RPMI7951 (cell line): ENCODE measurements at places on chromosomes 12 and 14.

- DNase-seq: no peak
These were observed 8.4 kb upstream of the TUBA1A start for GRCh38 chr12:49197256-49197655.

DNA sequence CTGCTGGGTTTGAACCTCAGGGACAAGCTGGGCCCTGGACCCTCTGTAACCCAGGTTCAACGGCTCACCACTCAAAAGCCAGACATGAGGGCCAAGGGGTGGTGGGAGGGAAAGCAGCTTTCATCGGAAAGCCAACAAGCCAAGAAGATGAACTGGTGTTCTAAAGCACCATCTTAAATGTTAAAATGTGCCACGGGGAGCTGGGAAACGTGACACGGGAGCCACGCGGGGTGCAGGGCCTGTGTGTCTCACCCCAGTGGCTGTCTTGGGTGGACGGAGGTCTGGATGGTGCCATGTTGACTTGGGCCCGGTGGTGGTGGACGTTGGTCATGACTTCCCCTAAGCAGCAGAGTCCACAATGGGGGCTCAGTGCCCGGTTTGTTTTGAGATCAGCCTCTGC lies 97.7 kb upstream of the SFSWAP start:
- DNase-seq: no peak

GRCh38 chr14:35829449-35829848 lies 3.3 kb downstream of the BRMS1L start:
- peak; percentile 6 for DNase-seq

GRCh38 chr14:49050822-49051221 lies 535.4 kb downstream of the RPS29 start:
- no peak for DNase-seq

DNA sequence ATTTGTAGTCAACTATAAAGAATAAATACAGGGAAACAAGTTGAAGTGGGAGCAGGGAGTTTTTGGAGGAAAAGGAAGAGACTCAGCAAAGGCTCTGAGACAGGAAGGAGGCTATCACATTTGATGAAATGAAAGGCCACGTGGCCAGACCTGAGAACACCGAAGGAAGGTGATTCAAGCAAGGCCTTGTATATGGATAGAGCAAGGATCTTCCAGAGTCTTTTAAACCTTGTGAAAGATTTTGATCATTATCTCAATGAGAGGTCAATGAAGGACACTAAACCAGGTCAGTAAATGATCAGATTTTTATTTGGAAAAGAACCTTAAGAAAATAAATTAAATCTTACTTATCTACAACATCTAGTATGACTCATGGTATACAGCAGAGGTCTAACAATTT lies 523.5 kb downstream of the SLC16A7 start:
- no peak for DNase-seq

DNA sequence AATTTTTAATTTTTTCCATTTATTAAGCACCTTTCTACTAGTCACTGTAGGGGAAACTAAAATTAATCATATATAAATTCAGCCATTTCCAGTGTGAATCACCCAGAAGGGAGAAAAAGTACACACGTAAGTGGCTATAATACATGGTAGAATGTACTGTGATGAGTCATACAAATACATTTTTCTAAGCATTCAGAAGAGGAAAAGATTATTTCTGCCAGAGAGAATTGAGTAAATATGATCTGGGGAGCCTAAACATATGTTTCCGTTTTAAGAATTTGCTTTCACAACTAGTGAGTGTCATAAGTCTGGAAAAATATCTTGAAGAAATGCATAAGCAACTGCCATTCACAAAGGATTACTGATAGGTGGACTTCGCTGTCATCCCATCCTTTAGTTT lies 102.8 kb downstream of the TGFB3 start:
- DNase-seq: peak; percentile 32

DNA sequence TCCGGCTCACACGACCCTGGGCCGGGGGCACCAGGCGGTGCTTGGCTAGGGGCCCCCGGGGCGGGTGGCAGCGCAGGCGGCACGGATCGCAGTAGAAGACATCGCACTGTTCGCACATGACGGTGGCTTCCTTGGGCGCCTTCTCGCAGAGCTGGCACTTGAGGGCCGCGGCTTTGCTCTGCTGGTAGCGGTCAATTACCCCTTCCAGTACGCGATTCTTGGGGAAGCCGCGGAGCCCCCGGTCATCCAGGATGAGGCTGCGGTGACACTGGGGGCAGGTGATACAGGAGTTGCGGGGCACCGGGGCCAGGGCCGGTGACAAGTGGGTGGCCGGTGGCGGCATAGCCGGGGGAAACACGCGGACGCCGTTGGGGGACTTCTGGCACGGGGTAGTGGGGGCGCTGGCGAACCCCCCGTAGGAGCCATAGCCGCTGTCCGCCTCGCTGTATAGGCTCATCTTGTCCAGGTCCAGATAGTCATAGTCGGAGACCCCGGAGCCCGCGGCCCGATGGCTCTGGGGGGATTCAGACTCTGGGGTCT lies 553 bp downstream of the TRIM9 start:
- DNase-seq: no peak

DNA sequence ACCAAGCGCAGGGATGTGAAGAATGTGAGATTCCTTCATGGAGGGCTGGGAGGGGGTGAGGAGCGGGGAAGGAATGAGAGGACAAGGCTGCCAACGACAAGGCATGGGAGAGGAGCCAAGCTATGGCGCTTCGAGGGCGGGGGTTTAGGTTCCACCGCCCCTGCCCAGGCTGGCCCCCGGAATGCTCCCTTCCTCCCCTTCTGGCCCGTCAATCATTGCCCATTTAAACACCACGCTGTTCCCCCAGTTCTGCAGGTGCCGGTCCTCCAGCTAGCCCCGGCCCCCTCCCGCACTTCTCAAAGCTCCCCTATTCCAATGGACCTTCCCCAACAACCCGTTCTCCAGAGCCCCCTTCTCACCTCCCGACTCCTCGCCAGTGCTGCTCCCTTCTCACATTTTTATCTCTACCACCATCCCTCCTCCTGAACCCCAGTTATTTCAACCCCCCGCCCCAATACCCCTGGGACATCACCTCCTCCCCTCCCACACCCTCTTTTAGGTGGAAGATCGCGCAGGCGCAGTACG lies 428 bp downstream of the RNF41 start:
- peak; percentile 58 for DNase-seq

DNA sequence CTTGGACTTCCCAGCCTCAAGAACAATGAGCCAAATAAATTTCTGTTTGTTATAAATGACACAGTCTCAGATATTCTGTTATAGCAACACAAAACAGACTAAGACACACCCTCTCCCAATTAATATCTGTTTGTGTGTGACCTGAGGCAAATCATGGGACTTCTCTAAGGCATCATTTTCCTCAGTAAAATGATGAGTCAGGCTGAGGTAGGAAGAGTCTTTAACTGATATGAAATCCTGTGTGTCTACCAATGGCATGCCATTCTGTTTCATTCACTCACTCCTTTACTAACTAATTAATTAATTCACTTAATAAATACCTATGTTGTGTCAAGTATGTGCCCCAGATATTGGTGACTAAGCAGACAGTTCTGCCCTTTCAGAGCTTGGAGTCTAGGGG lies 258.4 kb upstream of the CRY1 start:
- no peak for DNase-seq

DNA sequence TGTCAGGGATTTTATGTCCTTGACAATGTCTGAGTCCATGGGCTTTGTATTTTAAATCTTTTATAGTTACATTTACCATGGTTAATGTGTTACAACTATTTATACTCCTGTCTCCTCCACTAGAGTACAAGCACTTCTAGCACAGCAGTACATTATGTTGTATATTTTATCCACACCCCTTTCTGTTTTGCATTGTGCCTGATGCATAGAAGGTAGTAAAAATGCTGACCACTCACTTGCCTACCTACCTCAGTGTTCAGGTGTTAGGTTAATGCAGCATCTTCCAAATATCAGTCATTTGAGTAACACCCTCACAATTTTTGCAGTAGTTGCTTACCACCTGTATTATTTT lies 31.1 kb upstream of the SLC38A2 start:
- no peak for DNase-seq
